Naive thymus-derived CD8-positive, alpha-beta T cell (primary cell): ENCODE measurements at places on chromosomes 11 and 22.

DNA sequence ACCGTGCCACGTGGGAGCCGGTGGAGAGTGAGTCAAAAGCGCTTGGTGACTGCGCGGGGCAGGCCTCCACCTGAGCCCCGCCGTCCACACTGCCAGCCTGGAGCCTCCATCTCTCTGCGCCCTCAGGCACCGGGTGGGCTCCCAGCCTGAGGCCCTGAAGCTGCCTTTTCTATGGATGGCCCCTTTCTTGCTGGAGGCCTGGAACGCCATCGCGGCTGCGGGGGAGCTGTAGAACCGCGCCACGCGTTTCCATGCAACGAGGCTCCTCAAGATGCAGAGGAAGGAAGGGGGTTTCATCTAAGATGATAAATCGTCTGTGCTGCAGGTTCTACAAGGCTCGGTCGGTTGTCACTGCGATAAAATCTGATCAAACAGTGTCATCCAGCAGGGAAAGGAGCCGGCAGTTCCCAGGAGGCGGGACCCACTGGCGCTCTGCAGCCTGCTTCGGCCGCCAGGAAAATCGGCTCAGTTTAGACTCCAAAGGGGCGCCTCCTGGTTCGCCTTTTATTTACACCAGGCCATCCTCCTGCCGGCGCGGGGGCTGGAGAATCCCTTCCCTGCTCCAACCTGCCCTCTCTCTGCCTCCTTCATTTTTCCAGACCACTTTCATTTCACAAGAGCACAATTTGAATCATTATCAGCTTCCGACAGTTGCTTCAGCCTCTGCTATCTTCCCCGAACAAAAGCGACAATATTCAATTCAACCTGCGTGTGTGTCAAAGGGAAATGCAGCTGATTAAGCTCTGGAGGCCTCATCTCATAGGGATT is 624.4 kb downstream of the BRD1 start:
- H3K36me3 ChIP-seq: no peaks in the 10 kb centered on the region
- H3K4me1 ChIP-seq: no peaks in the 10 kb centered on the region
- H3K27ac ChIP-seq: no peak overlapping the region
- no peak overlapping the region for H3K4me3 ChIP-seq

DNA sequence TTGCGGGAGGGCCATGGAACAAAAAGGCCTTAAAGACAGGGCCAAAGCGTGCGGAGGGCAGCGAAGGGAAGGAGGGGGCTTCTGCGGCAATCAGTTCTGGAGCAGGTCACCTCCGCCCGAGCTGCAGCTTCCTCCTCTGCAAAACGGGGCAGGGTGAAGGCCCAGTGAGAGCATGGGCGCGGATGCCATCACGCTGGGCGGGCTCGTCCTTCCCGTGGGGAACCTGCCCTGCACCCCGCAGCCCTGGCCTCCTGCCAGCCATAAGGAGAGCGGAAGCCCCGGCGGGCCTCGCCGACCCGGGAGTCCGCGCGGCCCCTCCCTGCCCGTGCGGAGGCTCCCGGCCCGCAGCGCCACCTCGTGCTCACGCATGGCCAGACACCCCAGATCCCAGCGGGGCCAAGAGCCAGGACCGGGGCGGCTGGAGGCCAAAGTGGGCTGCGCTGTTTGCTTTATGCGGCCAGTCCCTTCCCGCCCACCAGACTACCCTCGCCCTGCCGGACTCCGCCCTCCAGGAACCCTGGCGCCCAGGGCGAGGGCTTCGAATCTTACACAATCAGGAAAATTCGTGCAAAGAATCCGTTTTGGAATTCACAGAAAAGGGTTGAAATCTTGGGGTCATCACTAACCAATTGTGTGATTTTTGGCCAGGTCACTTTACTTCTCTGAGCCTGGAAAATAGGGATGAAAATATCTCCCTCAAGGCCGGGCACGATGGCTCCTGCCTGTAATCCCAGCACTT is 16.1 kb downstream of the TSKU start:
- H3K36me3 ChIP-seq: no peaks in the 10 kb centered on the region
- peaks cover 21% of the 10 kb centered on the region for H3K4me1 ChIP-seq
- peaks cover 6% of the 10 kb centered on the region for H3K27me3 ChIP-seq
- no peak overlapping the region for H3K27ac ChIP-seq
- peak; percentile 72 for DNase-seq
- peak overlapping the region; percentile 64 for H3K4me3 ChIP-seq

DNA sequence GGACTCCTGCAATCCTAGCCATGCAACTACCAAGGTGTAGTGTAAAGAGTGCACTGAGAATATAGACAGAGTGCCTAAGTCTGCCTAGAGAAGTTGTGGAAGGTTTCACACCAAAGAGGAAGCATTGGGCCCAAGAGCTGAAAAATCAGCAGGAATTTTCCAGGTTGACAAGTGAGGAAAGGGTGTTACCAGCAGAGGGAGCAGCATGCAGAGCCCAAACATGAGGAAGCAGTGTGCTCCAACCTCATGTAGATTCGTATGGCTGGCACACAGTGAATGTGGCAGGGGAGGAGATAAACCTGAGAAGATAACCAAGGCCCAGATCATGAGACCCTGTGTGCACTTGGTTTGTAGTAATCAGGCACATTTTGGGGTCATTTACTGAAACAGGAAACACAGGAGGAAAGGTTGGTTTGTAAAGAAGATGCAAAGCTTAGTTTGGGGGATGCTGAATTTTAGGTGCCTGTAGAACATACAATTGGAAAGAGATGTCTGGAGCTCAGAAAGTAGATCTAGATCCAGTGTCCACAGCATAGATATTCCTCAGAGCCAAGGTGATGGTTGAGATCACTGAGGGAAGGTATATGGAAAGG is 1.7 kb downstream of the HPX start:
- H3K4me1 ChIP-seq: peaks cover 2% of the 10 kb centered on the region
- no peak for DNase-seq

GRCh38 chr11:75160220-75160757 is 9.4 kb downstream of the SLCO2B1 start:
- no peak overlapping the region for H3K4me3 ChIP-seq
- H3K36me3 ChIP-seq: peaks cover 7% of the 10 kb centered on the region
- no peaks in the 10 kb centered on the region for H3K4me1 ChIP-seq
- H3K27me3 ChIP-seq: no peaks in the 10 kb centered on the region
- H3K27ac ChIP-seq: no peak overlapping the region
- DNase-seq: no peak

DNA sequence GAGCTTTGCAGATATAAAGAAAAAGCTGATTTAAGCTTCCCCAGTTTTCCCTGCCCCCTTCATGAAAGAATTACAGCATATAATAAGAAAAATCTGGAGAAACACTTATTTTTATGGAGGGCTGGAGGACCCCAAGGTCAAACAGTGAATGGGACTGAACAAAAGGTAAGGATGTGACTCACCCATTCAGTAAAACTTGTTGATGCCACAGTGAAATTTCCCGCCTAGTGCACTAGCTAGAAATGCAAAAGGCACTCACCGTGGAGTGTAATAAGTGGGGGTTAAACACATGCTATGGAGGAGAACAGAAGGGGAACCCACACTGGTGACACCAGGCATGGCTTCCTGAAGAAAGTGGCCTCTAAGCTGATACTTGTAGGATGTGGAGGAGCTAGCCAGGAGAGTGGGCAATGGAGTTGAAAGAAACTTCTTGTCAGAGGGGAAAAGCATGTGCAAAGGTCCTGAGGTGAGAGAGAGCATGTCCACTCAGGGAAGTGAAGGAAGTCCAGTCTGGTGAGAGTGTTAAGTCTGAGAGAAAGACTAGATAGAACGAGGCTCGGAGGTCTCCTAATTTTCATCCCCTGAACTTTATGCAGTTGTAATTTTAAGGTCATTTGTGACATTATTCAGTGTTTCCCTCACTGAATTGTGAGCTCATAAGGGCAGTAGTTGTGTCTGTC is 77.1 kb downstream of the MIAT start:
- DNase-seq: no peak
- no peak overlapping the region for H3K4me3 ChIP-seq
- peak overlapping the region; percentile 19 for H3K27ac ChIP-seq
- H3K36me3 ChIP-seq: peaks cover 26% of the 10 kb centered on the region

DNA sequence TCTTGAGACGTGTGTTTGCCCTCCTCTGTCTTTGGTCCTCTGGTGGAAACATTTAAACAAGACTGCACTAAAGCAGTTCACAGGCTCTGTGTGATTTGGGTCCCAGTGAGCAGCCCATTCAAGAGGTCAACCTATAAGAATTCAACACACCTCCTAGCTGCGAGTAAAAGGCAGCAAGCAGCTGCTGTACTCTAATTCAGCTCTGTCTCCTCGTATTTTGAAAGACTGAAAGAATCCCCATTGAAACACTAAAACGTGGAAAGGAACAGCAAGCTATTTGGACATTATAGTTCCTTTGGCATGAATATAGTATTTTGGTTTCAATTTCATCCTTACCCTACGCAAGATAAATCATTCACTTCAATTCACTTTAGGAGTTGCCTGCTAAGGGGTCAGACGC is 1046.7 kb downstream of the DLG2 start:
- H3K4me3 ChIP-seq: no peak overlapping the region
- DNase-seq: no peak
- no peak overlapping the region for H3K27ac ChIP-seq
- H3K4me1 ChIP-seq: no peaks in the 10 kb centered on the region

- H3K36me3 ChIP-seq: no peaks in the 10 kb centered on the region
- H3K4me1 ChIP-seq: peaks cover 34% of the 10 kb centered on the region
These were observed 22.8 kb downstream of the MYO7A start for GRCh38 chr11:77150836-77151235.

- peaks cover 11% of the 10 kb centered on the region for H3K36me3 ChIP-seq
- H3K4me3 ChIP-seq: no peak overlapping the region
- no peak for DNase-seq
- H3K4me1 ChIP-seq: no peaks in the 10 kb centered on the region
- no peaks in the 10 kb centered on the region for H3K27me3 ChIP-seq
These were observed 64.4 kb upstream of the HORMAD2 start for GRCh38 chr22:30015846-30016245.

DNA sequence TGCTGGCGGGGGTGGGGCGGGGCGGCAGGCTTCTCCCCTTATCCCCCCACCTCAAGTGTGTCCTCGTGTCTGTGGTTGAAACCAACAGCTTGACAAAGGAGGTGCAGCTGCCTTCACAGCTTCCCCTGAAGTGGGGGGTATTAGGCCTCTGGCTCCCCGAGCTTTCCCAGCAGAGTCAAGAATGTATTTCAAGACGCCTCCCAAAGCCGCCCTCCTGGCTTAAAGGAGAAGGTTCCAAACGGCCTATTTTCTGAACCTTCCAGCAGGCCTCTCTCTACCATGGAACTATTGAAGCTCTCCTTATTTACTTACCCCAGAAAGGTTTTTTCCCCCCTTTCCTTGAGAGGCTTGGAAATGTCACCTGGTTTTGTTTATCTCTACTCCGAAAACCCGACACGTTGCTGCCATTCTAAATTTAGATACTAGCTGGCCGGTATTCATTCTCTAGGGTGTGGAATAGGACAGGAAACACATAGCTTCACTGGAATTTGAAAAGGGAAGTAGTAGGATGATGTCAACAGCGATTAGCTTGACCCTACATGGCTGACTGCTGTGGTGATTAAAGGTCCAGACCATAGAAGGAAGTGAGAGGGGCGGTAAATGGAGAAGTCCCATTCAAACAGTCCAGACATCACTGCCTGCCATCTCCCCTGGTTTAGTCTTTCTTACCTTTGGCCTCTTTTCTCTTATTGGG is 671 bp upstream of the PICALM start:
- peak overlapping the region; percentile 98 for H3K27ac ChIP-seq
- peak overlapping the region; percentile 98 for H3K4me3 ChIP-seq
- H3K4me1 ChIP-seq: peaks cover 19% of the 10 kb centered on the region
- no peak for DNase-seq
- no peaks in the 10 kb centered on the region for H3K27me3 ChIP-seq

- H3K4me3 ChIP-seq: no peak overlapping the region
- H3K4me1 ChIP-seq: peaks cover 3% of the 10 kb centered on the region
- no peaks in the 10 kb centered on the region for H3K27me3 ChIP-seq
- no peak for DNase-seq
- H3K27ac ChIP-seq: no peak overlapping the region
These were observed 44.1 kb downstream of the MACROD1 start for GRCh38 chr11:64121663-64122410.

GRCh38 chr11:130524132-130524790 is 75.8 kb downstream of the ADAMTS15 start:
- H3K27me3 ChIP-seq: peaks cover 15% of the 10 kb centered on the region
- DNase-seq: no peak
- no peak overlapping the region for H3K4me3 ChIP-seq
- H3K27ac ChIP-seq: no peak overlapping the region

DNA sequence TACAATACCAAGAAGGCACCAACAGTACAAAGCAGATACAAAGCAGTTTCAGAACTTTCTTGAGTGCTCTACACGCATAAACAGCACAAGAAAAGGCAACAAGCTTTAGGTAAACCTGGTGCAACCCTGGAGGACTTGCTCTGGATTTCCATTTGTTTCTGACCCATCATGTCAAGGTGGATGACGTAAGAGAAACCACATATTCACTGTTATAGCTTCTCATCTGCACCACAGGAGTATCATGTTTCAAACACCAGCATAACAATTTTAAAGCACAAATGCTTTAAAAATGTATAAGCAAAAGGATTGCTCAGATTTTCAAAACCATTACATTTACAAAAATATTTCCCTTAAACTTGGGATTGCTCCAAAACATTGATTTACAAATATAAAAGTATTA is 25.0 kb upstream of the YPEL1 start:
- H3K36me3 ChIP-seq: no peaks in the 10 kb centered on the region
- H3K27me3 ChIP-seq: no peaks in the 10 kb centered on the region
- H3K4me3 ChIP-seq: no peak overlapping the region
- peaks cover 8% of the 10 kb centered on the region for H3K4me1 ChIP-seq
- H3K27ac ChIP-seq: peak overlapping the region; percentile 61

GRCh38 chr22:46614025-46614931 is 5.9 kb upstream of the GRAMD4 start:
- H3K4me1 ChIP-seq: peaks cover 23% of the 10 kb centered on the region
- DNase-seq: peak; percentile 83
- H3K4me3 ChIP-seq: peak overlapping the region; percentile 88
- H3K27ac ChIP-seq: peak overlapping the region; percentile 82
- H3K36me3 ChIP-seq: no peaks in the 10 kb centered on the region
- no peaks in the 10 kb centered on the region for H3K27me3 ChIP-seq

DNA sequence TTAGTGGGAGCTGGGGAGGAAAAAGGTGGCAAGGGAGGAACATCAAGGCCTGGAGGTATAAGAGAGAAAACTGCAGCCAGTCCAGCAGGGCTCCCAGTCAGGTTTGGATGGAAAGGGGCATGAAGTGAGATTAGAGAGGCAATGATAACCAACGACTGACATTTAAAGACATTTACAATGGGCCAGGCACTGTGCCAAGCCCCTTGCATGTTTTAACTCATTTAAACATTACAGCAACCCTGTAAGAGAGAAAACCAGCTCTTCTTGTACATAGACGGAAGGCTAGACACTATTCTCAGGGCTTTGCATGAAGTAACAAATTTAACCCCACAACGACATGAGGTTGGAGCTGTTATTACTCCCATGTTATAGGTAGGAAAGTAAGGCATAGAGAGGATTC is 32.1 kb upstream of the PAK1 start:
- H3K4me3 ChIP-seq: no peak overlapping the region
- H3K27me3 ChIP-seq: peaks cover 22% of the 10 kb centered on the region
